ENCODE measurements at places on chromosomes 3 and 15. TPM values are rescaled to one million over a fixed set of nuclear protein-coding genes. Genes with fewer than 3 reads are reported as not detected.

The SIDT1 gene
- polyA plus RNA-seq, result 47.5 TPM

The TRIM59 gene
- polyA plus RNA-seq, result 21.6 TPM

The RTP3 gene
- polyA plus RNA-seq, result not detected

The EPHA6 gene
- polyA plus RNA-seq, result not detected

Data from IgD-negative memory B cell (primary cell).